ENCODE measurements at places on chromosomes 7 and 10. TPM values are rescaled to one million over a fixed set of nuclear protein-coding genes. Genes with fewer than 3 reads are reported as not detected.

DNA sequence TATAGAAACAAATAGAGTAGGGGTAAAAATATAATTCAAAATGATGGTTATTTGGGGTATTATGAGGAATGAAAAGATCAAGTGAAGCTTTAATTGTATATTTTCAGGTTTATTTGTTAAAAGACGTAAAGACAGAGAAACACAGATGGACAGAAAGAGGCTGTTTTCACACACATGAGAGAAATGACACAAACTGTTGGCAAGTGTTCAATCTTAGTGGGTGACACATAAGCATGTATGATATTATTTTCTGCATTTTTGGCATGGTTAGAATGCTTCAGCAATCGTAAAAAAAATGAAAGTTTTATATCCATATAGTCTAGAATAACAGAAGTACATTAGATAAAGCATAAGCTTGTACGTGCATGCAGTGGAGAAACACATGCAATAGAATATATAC is 464.4 kb upstream of the AKR1E2 start:
- H3K27me3 ChIP-seq = no peaks in the 10 kb centered on the region
- H3K4me3 ChIP-seq = no peak overlapping the region
- no peaks in the 10 kb centered on the region for H3K4me1 ChIP-seq
- no peak for DNase-seq

COX19 gene
- 7.9 TPM for total RNA-seq

DNA sequence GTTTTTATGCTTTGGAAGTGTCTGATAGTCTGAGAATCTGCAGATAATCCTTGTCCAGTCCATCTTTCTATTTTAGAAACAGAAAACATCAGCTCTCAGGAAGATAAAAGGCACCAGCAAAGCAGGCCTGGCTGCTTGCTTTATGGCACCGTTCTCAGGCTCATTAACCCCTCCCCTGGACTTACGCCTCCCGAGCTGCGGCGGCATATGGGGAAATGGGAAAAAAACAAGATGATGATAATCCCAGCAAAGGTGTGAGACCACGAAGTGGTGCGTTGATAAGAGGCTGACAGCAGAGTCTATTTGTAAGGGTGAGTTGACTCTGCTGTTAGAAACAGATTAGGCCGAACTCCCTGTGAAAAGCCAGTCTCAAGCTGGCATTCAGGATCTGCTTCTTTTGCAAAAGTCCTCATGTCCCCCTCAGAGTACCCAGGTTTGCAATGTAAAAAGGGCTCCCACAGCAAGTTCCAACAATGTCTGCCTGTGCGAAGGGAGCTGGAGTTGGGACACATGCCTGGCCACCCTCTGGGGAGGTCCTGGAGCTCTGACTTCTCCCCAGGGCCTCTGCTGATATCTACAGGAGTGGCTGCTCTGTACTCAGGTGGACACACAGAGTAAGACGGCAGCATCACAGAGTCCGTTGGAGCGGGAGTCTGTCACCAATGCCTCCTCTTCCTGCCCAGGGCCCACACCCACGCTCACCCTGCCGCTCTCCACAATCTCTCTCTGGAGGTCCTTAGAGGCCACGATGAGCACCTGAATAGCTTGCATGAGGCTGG is 54.3 kb downstream of the SPDYE5 start:
- no peak for DNase-seq
- no peak overlapping the region for H3K4me3 ChIP-seq
- no peaks in the 10 kb centered on the region for H3K27me3 ChIP-seq
- H3K4me1 ChIP-seq = no peaks in the 10 kb centered on the region
- peaks cover 28% of the 10 kb centered on the region for H3K36me3 ChIP-seq

GLI3 gene
- total RNA-seq = 31.1 TPM

DNA sequence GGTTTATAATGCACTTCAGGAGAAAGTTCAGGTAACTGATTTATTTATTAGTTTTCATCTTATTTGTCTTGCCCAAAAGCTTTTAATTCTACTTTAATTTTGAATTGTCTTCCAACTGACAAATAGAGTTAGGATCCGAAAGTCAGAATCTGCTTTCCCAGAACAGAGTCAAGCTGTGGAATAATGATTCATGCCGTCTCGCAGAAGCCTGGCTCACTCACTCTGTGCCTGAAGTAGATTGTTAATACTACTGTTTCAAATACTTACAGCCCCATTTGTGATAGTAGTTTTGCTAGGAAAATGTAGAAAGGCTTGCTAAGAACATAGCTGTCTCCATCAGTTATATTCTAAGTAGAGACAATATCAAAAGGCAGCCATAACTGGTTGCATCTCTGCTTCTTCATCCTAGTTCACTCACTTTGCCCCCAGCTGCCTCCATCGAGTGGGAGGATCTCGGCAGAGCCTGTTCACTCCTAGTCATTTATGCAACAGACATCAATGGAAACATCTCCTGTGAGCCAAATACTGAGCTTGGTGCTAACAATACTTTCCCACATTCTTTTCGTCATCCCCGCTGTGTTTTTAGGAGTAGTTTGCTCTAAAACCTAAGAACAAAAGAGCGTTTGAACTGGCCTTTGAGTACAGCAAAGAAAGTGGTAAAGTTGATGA is 28.0 kb downstream of the ABRAXAS2 start:
- H3K4me3 ChIP-seq = no peak overlapping the region
- H3K27me3 ChIP-seq = no peaks in the 10 kb centered on the region
- no peaks in the 10 kb centered on the region for H3K4me1 ChIP-seq
- H3K36me3 ChIP-seq = peaks cover 10% of the 10 kb centered on the region
- no peak for DNase-seq
- H3K27ac ChIP-seq = no peak overlapping the region

Data from H1 (cell line).